ENCODE measurements at places on chromosomes 4 and X. TPM values are rescaled to one million over a fixed set of nuclear protein-coding genes. Genes with fewer than 3 reads are reported as not detected.

Gene CT45A1
- not detected for total RNA-seq

Gene STPG2
- not detected for total RNA-seq

Gene SYN1
- 0.07 TPM for total RNA-seq

GRCh38 chrX:154804261-154804956 is 876 bp downstream of the MPP1 start:
- DNase-seq = peak; percentile 59

Gene ASB12
- total RNA-seq = not detected

Gene AKAP17A
- 21.3 TPM for total RNA-seq

Gene MAOA
- 9.4 TPM for total RNA-seq

Gene APEX2
- total RNA-seq = 38.4 TPM

GRCh38 chrX:35826503-35826902 is 28.4 kb downstream of the MAGEB16 start:
- DNase-seq = no peak

DNA sequence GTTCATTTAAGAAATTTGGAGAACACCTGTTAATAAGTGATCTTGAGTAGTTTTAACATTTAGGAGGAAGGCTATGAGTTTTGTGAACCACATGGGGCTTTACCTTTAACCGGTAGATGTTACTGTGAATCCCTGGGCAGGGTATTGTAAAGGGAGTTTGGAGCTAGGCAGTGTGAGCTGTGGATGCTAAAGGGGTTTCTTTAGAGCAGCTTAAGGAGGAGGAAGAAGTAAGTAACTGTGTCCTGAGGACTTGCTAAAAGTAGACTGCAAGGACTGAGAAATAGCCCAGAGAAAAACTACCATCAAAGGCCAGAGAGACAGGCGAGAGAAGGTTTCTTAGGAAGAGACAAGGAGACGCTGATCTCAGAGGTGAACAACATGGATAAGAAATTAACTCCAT is 5.6 kb downstream of the RHOH start:
- no peak for DNase-seq

Gene NLGN3
- total RNA-seq = 0.15 TPM

GRCh38 chrX:110210417-110211139 is 107.3 kb downstream of the AMMECR1 start:
- peak; percentile 81 for DNase-seq

DNA sequence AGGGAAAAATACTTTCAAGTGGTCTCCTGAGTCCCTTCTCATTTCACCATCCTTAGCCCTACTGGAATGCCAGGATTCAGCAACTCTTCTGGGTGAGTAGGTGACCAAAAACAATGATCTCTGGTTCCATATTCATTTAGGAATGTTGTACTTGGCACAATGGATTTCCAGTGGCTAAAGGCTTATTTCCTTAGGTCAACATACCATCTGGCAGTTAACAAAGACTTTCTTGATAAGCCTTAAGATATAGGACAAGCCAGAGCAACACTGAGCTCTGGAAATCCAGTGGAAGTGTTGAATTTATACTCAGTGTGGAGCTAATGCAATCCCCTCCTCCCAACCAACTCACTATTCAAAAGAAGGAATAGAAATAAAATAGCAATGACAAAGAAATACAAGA is 139.4 kb upstream of the EMCN start:
- no peak for DNase-seq

DNA sequence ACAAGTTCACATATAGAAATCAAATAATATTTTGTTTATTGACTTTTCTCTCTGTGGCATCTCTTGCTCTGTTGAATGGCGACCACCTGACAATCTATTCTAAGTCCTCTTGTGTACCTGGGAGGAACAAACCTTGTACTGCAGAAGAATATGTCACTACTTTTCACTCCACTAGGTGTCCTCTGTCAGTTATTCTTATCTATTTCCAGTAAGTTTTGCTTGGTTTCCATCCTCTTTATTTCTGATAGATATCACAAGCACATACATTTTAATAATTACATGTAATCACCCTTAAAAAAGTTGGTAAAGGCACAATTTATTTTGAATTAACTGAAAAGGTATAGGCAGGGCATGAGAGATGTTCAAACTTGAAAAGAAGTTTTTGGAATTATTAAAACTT is 238.4 kb downstream of the SNCA start:
- peak; percentile 16 for DNase-seq

Gene TFE3
- total RNA-seq = 71.6 TPM

DNA sequence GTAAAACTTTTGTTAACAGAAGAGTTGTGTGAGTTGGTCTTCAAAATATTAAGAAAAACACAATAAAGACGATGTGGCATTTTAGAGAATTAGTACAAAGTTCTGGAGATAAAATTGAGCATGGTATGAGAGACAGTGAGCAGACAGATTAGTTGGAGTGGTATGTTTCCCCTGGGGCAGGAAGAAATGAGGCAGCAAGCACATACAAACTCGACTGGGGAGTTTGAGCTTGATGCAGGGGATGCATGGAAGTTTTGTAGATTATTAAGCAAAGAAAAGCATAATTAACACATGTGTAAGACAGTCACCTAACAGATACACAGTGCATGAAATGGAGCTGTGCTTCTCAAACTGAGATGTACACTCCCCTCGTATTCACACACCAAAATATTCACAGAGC is 58.1 kb upstream of the IL2 start:
- no peak for DNase-seq

DNA sequence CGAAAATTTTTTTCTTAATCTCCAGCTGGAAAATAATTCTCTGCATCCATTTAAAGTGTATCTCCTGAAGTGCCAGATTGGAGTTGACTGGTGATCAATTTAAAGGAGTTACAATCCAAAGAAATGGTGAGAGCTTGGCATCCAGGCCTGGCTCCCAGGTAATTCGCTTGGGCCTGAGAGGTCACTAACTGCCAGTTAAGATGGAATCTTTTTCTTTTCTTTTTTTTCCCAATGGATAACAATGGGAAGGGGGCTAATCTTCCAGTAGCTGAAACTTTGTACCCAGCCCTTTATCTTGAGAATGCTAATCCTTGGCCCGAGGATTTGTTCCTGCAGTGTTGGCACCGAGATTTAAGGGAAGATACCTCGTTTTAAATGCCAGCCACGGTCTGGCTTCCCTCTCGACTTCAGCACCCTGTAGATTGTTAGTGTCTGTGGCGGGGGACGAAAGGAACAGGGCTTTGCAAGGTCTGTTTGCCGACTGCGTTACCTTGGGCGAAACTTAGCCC is 13.3 kb upstream of the PITX2 start:
- peak; percentile 53 for DNase-seq

Gene PLP2
- total RNA-seq = 217 TPM

Gene PLAC1
- total RNA-seq = 0.37 TPM

DNA sequence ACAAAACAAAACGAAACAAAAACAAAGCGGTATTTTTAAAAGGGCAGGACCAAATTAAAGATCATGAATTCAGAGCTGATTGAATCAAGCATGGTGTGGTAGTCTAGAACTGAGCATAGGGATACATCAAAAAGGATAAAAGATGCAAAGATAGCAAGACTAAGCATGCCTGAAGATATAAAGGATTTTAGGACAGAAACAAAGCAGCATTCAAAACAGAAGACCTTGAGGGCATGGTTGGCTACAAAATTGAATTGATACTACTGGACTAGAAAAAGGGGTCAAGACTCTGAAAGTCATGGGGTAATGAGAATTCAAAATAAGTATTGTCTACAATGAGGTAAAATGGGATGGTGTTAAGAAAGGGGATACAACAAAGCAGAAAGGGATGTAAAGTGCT is 41.6 kb downstream of the RAB33A start:
- no peak for DNase-seq
